ENCODE measurements at places on chromosomes 12 and 14.
A peak's percentile ranks its signal among the peaks of the same experiment; 100 is the strongest.

DNA sequence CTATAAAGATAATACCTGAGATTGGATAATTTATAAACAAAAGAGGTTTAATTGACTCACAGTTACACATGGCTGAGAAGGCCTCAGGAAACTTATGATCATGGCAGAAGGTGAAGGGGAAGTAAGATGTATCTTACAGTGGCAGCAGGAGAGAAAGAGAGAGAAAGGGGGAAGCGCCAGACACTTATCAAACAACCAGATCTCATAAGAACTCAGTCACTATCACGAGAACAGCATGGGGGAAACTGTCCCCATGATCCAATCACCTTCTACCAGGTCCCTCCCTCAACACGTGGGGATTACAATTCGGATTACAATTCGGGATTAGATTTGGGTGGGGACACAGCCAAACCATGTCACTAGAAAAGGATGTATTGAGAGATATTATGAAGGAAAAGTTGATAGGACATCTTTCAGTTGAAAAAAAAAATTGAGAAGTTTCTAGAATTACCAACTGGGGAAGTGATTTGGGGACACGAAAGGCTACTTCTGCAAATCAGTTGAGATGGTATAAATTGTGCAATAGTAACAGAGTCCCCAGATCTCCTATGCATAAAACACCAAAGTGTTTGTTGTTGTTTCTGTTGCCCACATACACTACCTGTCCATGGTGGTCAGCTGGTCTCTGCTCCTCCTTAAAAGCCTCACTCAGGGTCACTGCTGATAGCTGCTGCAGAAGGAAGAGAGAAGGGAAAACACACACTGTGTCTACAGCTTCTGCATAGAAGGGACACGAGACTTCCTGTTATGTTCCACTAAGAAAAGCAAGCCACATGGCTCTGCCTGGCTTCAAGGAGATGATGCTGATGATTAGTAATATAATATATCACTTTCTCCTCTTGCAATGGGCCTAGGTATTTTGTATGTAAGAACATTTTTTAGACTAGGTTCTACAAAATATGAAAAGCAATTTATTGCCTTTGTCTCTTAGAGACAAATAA is 465.5 kb downstream of the PDZRN4 start:
- peak; percentile 79 for DNase-seq

DNA sequence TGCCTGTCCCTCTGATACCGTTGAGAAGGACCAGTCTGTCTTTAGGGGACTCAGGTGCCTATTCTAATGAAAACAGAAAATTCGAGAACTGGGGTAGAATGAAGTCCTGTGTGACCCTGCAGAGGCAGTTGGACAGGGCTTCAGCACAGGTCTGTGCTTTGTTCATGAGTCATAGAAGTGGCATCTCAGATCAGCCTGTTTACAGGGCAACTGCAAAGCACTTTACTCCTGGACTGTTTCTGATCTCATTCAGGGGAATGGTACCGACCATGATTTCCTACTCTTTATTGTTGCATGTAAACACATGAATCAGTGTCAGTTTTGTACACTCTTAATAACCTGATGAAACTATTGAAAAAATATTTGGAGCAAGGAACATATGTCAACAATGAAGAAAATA is 1517.0 kb downstream of the AACS start:
- no peak for DNase-seq

- no peak for DNase-seq
Measured at GRCh38 chr12:4829161-4829792, 80.4 kb upstream of the KCNA1 start.

DNA sequence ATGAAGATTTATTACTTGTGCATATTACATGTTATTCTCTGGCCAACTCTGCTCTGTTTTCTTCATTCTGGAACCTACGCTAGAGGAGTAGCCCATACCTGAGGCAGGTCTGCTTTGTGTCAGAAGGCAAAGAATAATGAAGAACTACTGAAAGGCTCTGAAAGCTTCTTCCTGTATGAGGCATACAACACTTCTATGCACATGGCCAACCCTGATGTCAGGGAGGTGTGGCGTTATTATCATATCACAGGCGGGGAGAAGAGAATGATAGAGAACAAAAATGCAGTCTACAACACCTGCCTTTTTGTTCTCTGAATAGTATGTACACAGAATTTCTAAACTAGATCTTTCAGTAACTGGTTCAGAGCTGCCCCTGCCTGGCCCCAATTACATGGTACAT is 32.5 kb upstream of the CRY1 start:
- DNase-seq: no peak

GRCh38 chr14:99479906-99480869 is at the start of gene SETD3:
SETD3 (minus strand) TSS chr14:99480859; CDS start chr14:99465805, 15,054 bp downstream.
- DNase-seq: peak; percentile 43

DNA sequence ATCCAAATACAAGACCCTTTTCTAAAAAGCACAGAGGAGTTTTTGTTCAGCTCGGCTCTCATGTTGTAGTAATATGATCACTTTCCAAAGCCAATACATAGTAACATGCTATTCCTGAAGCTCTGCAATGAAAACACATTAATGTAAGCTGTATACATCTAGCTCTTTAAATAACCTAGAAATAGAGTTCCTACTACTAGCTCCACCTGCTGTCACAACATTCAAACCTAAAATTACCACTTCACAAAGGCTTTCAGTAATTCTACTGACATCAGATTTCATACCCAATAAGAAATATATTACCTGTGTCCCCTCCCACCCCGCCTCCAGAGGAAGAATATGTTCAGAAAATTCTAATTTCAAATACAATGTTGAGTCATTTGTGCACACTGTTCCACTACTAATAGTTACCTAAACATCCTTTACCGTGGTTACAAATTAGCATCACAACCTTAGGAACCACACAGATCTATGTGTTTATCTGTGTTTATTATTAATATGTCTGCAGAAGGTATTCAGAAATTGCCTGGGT is 17.8 kb downstream of the EFCAB11 start:
- DNase-seq: no peak

DNA sequence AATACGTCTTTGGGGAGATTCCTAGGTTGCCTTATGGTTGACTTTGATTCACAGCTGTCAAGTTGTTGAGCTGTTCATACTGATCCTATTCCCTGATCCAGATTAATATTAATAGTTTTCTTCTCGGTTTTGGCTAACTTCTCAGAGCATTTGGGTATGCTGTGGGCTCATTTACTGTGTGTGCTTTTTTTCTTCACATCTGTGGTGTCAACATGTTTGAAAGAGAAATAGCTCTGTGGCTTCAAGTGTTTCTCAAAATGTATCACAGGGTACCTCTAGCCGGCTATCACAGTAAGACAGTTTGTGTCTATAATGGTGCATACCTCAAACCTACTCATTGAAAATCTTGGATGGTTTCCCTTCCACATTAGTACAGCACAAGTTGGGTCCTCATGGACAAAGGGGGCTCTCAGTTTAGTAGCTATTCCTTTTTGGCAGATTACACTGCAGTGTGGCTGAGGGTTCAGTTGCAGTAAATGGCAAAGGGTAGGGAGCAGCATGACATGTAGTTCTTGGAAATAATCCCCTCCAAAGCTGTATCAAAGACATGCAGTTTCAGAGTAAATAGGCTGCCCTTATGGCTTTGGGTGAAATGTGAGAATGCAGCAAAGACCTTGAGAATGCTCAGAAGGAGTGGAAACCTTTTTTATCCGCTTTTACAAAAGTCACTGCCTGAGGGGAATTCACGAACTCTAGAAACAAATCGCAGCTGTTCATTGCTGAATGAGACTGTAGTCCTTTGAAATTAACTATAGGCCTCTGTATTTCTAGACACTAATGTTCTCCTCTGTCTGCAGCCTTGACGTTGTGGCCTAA is 102.4 kb upstream of the ATF1 start:
- no peak for DNase-seq

DNA sequence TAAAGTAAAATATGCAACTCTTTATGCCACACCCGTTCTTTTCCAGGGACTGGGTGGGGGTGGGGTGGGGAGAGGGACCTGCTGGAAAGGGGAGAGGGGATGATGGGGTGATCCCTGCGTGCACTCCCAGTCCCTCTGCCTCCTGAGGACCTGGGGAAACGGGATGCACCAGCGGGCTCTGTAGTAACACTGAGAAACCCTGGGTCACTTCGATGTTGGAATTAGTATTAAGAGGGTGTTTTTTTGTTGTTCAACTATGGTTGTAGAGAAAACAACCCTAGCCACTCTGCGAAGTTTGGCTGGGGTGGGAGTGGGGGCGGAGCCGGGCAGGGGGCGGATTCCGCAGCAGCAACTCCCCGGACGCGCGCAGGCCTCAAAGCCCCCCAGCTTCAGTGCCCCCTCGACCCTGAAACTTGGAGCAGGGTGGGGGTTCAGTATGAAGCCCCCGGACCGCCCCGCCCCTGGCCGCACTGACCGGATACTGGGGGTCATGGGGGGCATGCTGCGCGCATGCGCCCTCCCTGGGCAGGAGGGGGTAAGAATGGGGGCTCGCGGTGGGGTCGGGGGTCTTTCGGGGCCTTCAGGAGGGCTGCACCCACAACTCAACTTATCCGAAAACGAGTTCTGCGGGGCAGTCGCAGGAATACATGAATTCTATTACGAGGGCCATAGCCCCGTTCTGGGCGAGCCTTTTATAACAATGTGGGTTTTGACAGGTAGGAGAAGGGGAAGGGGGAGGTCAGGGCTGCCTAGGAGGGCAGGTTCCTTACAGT is 1.3 kb upstream of the ARHGEF25 start:
- DNase-seq: no peak

DNA sequence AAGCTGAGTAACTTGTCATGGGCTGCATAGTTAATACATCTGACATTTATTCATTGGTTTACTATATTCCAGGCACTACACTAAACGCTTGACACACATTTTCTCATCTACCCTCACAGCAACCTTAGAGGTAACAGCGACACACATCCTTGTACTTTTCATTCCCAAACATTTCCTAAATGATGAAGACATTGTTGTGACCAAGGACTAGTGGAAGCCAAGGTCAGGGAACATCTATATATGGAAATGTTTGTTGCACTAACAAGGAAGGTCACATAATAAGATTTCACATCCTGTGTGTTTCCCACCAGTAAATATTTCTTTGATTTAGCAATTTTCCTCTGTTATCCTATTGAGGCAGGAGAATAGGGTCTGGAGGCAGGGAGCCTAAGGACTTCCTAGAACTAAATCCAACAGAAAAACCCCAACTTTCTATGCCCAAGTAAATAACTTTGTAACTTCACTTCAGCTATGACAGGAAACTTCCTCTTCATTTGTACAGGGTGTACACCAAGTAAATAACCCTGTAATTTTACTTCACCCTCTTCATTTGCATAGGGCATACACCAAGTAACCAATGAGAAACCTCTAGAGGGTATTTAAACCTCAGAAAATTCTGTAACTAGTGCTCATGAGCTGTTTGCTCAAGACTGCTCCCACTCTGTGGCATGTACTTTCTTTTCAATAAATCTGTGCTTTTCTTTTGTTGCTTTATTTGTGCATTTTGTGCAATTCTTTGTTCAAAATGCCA is 48.4 kb downstream of the ZNF641 start:
- no peak for DNase-seq

- no peak for DNase-seq
Measured at GRCh38 chr12:96997797-96998484, 90.9 kb downstream of the NEDD1 start.

DNA sequence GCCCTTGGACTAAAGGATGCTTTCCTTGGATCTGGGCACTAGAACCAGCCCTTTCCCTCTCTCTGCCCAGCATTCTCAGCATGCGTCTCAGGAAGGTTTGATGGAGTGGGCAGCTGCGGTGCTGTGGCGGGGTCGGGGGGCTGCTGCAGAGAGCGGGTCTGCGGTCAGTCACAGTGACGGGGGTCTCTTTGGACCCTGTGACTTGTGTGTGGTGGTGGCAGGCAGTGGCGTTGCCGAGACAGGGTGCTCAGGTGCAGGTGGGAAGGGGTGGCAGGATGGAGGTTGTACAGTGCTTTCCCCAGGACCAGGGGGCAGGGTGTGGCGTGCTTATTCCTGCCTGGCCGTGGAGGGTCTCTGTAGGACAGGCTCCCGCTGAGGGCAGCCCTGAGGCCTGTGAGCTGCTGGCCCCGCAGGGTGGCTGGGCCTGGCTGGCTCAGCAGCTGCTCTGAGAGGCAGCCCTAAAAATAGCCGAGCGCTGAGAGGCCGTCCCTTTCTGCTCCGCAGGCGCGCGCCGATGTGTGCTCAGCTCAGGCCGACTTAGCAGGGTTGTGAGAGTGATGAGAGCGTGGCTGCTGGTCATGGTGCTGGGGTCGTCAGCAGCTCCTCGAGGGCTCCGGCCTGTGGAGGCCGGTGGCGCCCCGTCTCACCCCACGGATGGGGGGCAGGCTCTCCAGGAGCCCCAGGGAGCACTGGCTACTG is 9.7 kb downstream of the PACS2 start:
- no peak for DNase-seq

DNA sequence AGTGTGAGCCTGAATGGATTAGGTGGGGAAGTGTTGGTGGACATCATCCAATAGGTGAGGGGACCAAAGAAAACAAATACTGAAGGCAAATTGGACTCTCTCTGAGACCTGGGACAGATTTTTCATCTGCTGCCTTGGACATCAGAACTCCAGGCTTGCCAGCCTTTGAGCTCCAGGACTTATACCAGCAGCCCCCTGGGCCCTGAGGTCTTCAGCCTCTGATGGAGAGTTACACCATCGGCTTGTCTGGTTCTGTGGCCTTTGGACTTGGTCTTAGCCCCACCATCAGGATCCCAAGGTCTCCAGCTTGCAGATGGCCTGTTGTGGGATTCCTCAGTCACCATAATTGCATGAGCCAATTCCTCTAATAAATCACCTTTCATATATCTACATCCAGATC is 80.8 kb upstream of the SLC8A3 start:
- DNase-seq: no peak

GRCh38 chr12:12891881-12892355 is 556 bp downstream of the GPRC5A start:
- DNase-seq: no peak

DNA sequence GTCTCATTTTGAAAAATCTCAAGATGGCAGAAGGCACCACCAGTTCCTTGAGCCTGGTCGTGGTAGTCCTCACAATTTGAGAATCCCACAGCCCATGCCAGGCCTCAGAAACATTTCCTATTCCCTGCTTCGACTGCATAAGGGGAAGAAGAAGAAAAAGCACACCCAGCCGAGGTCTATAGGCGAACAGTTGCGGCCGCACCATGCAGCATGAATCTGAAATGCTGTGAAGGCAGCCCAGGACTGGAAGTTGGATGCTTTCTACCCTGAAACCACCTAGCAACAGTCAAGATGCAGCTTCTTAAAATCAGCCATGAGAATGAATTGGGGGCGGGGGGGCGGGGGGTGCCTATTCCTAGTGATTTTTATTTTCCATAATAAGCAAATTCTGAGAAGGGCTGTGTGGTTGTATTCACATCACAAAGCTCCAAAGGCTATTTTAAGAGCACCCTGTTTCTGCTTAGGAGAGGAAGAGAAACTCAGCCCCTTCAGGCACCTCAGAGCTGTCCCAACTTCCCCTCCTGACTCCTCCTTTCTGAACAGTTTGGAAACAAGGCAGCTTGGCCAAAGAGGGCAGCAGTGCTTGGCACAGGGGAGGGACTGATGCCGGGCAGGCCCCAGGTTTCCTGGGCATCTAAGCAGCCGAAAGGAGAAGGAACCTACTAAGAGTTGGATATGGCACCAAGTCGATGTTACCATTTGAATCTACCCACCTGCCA is 172.5 kb upstream of the FOXN3 start:
- no peak for DNase-seq

DNA sequence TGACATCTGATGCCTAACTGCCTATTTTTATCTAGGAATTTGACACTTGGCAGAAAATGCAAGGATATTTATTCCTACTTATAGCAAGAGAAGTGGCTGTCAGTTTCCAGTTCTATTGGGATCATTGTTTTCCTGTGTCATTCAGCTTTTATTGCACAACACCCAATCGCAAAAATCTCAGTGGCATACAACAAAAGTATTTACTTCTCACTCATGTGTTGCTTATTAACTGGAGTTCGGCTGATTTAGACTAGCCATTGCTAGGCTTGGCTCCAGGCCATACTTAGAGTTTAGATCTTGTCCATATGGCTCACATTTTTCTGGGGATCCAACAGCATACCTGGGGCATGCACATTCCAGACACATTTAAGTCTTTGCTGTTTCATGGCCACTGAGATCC is 218.6 kb upstream of the SYT1 start:
- no peak for DNase-seq
